ENCODE measurements at places on chromosomes 13 and 19.

- no peaks in the 10 kb centered on the region for H3K36me3 ChIP-seq
- no peaks in the 10 kb centered on the region for H3K27me3 ChIP-seq
- peaks cover 8% of the 10 kb centered on the region for H3K4me1 ChIP-seq
- H3K4me3 ChIP-seq: no peak overlapping the region
Observed at GRCh38 chr13:106619688-106620555, 52.0 kb upstream of the ARGLU1 start.

DNA sequence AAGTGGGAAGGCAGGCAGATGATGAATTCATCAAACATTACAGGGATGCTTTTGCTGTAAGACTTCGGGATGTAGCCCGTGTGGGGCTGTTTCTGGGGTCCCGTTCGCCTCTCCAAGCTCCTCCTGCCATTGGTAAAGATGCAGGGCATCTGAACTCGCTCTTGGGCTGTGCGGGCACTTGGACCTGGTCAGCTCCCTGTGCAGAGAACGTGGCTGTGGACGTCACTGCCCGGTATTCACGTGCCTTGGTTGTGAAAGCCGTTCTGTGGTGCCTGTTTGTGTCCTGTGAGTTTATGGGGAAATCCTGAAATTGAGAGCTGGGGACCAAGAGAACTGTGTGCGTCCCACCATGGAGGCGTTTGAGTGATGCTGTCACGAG lies 5.4 kb downstream of the TFDP1 start:
- H3K4me3 ChIP-seq: no peak overlapping the region
- H3K27ac ChIP-seq: no peak overlapping the region
- H3K4me1 ChIP-seq: peaks cover 29% of the 10 kb centered on the region
- no peaks in the 10 kb centered on the region for H3K36me3 ChIP-seq
- H3K27me3 ChIP-seq: no peaks in the 10 kb centered on the region
- no peak for DNase-seq

DNA sequence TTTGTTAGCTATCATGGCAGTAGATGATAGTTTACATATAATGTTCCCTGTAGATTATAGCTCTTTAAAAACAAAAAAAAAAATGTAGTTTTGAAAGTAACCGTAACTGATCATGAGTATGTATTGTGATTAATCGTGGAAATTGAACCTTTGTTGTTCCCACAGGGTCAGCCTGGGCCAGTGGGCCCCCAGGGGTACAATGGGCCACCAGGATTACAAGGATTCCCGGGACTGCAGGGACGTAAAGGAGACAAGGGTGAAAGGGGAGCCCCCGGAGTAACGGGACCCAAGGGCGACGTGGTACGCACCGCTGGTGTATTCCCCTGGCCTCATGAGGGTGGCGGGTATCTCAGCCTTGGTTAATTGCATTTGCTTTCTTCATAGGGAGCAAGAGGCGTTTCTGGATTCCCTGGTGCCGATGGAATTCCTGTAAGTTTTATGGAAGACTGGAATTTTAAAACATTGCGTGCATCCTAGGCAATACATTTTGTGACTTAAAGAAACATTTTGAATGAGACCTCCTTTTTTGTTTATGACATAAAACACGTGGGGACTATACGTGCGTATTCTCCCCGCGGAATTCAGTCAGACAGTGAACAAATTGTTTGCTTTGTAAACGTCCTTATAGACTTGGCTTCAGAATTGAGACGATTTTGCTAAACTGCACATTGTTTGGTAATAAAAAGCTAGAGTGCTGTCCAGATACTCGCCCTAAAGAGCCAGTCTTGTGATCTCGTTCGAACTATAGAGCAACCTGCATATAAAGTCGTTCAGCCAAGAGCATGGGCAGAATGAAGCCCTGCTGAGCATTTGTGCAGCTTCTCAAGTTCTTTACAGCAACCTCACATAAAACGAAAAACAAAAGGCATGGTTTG lies 117.7 kb downstream of the COL4A2 start:
- no peak for DNase-seq
- no peaks in the 10 kb centered on the region for H3K36me3 ChIP-seq
- H3K4me1 ChIP-seq: no peaks in the 10 kb centered on the region
- H3K27ac ChIP-seq: no peak overlapping the region
- no peak overlapping the region for H3K4me3 ChIP-seq
- no peaks in the 10 kb centered on the region for H3K27me3 ChIP-seq

- no peaks in the 10 kb centered on the region for H3K27me3 ChIP-seq
- no peak overlapping the region for H3K27ac ChIP-seq
- DNase-seq: no peak
- no peaks in the 10 kb centered on the region for H3K4me1 ChIP-seq
- H3K36me3 ChIP-seq: no peaks in the 10 kb centered on the region
Observed at GRCh38 chr13:106329941-106330340, 205.5 kb downstream of the EFNB2 start.

DNA sequence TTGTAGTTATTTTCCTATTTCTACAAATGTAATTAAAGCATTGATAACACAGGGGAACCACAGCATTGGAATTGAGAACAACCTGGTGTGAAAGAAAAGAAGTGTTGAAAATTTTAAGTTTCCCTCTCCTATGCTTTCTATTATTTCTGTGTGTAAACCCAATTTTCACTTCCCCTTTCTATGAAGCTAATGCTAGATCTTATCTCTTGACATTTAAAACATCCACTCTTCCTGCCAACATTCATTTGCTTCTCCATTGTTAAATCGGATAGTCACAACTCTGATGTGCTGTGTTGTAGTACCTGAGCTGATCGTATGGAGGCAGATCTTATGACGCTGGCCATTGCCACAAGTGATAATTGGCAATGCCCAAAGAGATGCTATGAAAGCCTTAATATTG lies 203.0 kb downstream of the ITGBL1 start:
- H3K4me1 ChIP-seq: no peaks in the 10 kb centered on the region
- no peaks in the 10 kb centered on the region for H3K27me3 ChIP-seq
- no peak overlapping the region for H3K4me3 ChIP-seq
- H3K27ac ChIP-seq: no peak overlapping the region
- no peak for DNase-seq

GRCh38 chr13:99307648-99308339 lies 595 bp upstream of the GPR183 start:
- H3K36me3 ChIP-seq: no peaks in the 10 kb centered on the region
- peak overlapping the region; percentile 64 for H3K27ac ChIP-seq
- H3K27me3 ChIP-seq: no peaks in the 10 kb centered on the region
- H3K4me1 ChIP-seq: peaks cover 31% of the 10 kb centered on the region
- H3K4me3 ChIP-seq: no peak overlapping the region

DNA sequence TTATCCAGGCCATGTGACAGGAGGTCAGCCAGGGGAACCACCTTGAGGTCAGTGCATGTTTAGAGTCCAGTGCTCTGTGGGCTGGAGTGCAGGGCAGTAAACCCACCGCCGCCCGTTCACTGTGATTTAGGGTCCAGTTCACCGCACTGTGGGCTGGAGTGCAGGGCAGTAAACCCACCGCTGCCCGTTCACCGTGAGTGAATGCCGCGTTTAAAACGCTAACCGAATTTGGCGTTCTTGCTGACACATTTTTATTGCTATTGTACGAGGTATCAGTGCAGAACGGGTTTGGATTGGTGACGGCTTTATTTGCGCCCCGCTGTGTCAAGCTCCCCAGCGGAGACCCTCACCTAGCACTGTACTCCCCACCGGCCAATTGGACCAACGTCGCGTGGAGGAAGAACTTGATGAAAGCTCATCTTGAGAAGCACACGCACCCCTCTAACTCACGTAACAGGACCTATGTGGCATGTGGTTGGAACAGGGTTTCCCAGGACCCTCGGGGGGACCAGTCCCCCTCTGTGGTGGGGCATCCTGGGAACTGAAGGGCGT lies 27.9 kb downstream of the C13orf46 start:
- peaks cover 12% of the 10 kb centered on the region for H3K4me1 ChIP-seq
- no peaks in the 10 kb centered on the region for H3K27me3 ChIP-seq

Measured in vagina (tissue), 2 donors.